ENCODE measurements at places on chromosomes 11 and 22. TPM values are rescaled to one million over a fixed set of nuclear protein-coding genes. Genes with fewer than 3 reads are reported as not detected.
A peak's percentile ranks its signal among the peaks of the same experiment; 100 is the strongest.

DNA sequence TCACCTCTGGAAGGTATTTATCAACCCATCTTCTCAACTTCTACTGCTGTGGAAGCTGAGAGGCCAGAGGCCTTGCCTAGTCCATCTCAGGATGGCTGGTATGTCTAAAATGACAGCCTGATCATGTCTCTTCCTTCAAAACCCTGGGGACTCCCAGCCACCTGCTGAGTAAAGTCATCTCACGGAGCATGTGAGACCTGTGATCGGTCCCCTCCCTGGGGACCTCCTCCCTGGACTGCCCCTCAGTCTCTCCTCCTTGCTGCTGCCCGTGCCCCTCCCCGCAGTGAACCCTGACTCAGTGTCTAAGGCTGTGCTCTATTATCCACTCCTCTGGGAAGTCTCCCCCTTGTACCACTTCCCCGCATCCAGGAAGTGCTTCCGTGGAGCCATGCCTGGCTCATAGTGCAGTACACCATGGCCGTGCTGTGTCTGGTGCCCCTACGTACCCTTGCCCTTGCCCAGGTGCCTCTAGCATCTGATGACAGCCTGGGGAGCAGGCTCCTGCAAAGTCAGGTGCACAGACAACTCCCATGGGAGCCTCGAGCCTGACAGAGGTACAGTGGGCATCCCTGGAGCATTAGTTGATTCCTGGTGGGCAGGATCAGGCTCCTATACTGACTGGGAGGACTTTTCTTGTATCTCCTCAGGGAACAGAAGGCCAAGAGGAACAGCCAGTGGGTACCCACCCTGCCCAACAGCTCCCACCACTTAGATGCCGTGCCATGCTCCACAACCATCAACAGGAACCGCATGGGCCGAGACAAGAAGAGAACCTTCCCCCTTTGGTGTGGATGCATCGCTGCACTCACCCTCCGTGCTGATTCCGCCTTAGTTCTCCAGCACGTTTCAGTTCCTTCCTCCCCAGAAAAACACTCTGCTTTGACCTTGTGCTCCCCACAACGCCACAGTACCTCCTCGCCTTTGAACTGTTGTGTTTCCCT is 13.8 kb downstream of the SMARCB1 start:
- peak; percentile 30 for DNase-seq

DNA sequence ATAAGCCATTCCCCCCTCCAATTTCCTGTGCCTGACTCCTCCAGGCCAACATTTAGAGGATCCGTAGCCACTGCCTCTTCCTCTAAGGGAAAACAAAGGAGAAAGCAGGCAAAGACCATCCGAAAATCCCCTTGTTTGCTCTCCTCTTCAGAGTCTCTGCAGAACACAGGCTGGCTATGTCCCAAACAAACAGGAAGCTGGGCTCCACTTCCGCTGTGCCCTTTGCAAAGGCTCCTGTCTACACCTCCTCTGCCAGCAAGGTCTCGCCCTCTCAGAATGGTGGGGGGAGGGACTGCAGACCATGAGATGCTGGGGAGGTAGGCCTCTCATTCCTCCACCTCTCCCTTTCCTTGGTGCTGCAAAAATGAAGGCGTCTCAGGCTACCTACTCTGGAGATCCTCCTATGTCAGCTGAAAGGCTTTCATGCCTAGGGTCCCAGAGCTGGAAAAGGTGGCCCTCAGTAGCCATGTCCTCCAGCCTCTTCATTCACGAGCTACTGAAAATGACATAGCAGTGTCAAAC is 596.2 kb downstream of the BUD13 start:
- no peak for DNase-seq

GRCh38 chr11:44709966-44710365 is 16.8 kb upstream of the TSPAN18 start:
- DNase-seq, result no peak

- DNase-seq, result no peak
These were observed 52.5 kb upstream of the SUSD2 start for GRCh38 chr22:24128631-24129262.

- peak; percentile 78 for DNase-seq
These were observed 540 bp downstream of the PPARA start for GRCh38 chr22:46150655-46151477.

- DNase-seq, result no peak
These were observed 15.9 kb downstream of the TSPAN18 start for GRCh38 chr11:44742508-44743246.

GRCh38 chr11:57432714-57433163 is 5.8 kb upstream of the SLC43A3 start:
- DNase-seq, result no peak

DNA sequence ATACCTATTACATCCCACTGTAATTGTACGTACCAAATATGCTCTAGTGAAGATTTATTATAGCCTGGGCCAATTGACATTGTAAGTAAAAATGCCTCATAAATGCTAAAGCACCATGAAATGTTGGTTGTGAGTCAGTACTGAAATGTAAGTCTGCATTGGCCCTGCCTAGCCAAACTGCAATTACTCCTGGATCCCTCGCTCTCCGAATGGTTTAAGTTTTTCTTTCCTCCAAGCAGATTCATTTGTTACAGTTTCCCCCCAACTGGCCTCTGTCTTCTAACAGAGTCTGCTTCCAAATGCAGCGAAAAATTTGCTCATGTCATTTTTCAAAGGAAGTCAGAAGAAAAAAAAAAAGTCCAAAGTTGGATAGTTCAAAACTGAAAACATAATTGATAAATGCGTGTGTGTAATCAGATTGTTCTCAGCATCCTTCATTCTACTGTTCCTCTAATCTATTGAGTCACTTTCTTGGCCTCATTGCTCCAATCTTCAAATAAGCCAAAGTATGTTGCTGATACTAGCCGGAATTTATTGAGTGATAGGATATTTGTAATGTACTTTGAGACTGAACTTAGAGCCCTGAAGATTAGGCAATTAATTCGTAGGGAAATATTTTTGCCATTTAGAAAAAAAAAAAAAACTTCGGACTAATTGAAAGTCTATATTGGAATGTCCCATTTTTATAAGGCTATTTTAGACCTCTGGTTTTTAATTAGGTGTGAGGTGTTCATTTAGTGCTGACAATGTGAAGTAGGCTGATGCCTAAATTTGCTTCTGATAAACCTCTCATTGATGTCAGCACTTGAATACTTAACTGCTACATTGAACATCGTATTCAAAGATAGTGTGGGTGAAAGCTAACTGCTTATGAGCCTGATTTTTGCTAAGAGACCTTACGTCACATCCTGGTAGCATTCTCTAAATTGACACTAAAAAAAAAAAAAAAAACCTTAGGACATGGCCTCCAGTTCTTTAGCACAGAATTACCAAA is 93.4 kb downstream of the WT1 start:
- no peak for DNase-seq

GRCh38 chr11:76844511-76844910 is 16.2 kb upstream of the ACER3 start:
- no peak for DNase-seq

DNA sequence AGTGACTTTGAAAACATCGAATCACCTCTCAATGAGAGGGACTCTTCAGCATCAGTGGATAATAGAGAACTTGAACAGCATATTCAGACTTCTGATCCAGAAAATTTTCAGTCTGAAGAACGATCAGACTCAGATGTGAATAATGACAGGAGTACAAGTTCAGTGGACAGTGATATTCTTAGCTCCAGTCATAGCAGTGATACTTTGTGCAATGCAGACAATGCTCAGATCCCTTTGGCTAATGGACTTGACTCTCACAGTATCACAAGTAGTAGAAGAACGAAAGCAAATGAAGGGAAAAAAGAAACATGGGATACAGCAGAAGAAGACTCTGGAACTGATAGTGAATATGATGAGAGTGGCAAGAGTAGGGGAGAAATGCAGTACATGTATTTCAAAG is 65.8 kb downstream of the DKK3 start:
- no peak for DNase-seq

DNA sequence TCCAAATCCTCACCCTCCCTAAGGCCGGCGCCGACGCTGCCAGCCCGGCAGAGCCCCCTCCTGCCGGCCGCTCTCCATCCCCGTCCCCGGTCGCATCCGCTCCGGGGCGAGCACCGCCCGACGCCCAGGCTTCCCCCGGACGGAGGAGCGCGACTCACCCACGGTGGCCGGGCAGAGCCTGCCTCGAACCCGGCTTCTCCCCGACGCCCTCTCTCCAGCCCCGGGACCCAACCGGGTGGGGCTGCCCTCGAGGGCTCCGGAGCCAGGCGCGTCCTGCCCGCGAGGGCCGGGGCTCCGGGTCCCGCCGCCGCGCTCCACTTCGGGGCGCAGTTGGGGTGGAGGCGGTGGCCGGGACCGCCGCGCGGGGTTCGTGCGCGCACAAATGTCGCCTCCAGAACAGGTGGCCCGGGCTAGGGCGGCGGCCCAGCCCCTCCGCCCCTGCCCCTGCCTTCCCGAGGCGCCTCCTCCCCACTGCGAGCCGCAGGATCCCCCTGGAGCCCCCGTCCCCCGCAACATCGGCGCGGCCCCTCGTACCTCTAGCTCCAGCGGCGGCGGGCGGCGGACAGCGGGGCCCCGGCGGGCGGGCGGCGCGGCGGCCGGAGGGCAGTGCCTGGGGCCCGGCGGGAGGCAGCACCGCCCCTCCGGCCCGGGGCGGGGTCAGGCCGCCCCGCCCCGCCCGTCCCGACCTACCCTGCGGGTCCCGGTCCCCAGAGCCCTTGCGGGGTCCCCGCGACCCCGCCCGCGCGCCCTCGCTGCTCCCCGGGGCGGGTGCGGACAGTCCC is at the start of gene A4GALT:
A4GALT (minus strand) TSS at position 608 of the 782 bp plus-strand sequence. CDS start 26,919 bp downstream, outside the sequence.
- peak; percentile 80 for DNase-seq

DNA sequence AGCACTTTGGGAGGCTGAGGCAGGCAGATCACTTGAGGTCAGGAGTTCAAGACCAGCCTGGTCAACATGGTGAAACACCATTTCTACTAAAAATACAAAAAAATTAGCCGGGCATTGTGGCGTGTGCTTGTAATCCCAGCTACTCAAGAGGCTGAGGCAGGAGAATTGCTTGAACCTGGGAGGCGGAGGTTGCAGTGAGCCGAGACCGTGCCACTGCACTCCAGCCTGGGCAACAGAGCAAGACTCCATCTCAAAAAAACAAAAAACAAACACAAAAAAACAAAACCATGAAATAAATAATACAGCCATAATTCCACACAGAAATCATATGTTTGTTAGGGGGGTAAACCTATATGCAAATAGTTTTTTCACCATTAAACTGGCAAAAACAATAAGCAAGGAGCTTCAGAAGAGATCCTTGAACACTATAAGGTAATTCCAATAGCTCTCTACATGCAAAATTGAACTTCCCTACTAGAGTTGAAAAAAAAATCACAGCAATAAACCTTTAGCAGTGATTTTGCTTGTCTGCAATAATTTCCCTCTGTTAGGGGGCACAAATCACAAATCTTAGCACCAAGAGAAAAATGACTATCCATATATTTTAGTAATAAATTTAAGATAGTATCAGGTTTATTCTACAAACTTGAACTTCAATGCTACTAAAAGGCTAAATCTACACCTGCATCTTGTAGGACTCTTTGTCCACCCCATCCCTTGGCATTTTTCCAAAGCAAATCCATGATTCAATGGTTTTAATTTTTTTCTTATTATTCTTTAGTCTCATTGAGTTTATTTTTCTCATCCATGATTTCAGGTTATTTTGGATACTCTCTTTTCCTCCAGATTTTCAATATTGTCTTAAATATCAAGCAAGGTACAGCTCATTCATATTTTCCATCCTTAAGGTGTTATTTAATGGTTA is 3.9 kb downstream of the CSTF3 start:
- no peak for DNase-seq

DNA sequence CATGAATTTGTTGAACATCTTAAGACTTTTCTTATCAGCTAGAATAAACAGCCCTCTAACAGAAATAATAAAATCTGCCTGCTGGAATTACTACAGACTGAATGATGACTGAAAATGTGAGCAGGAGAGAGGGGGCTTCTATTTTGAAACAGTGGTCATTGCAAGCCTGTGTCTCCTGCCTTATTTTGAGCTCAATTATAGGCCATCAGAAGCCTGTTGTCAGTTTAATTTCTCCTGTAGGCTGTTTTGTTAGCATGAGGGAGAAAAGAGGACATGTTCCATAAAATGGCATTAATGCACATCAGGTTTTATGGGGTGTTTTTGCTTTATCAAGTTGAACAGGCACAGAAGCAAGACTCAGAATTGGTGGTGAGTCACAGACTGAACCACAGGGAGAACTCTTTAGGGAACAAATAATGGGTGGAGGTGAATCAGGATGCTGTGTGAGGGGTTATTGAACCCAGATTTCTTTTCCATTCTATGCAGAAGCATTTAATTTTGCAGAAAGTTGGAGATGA is 129.1 kb downstream of the PARVA start:
- no peak for DNase-seq

DNA sequence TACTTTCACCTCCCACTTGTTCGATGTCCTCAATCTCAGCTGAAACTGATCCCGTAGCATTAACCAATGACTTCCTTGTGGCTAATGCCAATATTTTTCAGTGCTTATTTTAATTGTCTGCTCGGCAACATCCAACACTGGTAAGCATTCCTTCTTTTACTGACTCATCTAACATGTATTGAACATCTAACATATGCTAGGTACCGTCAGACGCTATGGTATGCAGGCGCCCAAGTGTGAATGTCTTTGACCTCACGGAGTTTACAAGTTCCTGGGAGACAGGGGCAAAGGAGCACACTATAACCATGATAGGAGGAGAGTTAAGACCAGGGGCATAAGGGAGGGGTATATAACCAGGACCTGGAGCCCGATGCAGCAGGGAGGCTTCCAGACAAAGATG is 1.7 kb downstream of the BRMS1 start:
- no peak for DNase-seq

DNA sequence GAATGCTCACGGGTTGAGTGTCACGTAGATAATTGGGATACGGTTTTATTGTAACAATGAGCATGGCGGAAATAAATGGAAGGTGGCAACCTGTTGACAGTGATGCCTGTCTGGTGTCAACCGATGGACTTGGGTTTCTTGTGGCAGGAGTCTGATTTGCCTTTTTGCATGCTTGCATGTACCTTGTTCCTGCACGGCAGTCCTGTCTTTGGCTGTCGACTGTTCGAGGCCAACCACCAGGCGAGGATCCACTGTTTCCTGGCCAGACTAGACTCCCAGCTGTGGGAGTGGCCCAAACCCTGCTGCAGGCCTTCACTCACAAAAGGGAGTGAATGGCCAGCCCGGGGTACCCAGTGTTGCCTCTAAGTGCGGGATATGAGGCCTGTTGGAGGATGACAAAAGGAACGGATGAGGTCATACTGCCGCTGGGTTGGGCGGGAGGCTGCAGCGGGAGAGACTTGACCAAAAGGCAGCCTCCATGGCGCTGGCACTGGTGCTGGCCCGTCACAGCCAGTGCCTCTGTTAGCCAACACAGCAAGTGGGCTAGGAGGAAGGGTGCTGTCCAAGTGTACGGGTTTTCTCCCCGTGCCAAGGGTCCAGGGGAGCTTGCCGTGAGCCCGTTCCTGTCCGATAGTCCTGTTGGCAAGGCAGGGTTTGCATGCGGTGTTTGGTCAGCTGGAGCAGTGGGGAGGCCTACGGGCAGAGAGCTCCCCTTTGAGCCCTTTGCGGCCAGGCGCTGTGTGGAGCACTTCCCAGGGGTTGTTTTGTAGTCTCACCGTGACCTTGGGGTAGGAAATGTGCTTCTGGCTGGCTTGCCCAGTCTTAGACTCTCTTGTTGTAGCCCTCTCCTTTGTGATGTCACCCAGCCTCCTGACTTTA is 974 bp downstream of the DGCR8 start:
- peak; percentile 80 for DNase-seq

GRCh38 chr11:15412054-15412453 is 297.3 kb downstream of the INSC start:
- no peak for DNase-seq

The E2F8 gene
- 6.1 TPM for total RNA-seq

The INPP5J gene
- 58.2 TPM for total RNA-seq

The NRGN gene
- 11.1 TPM for total RNA-seq

The SLCO2B1 gene
- total RNA-seq, result 40.7 TPM

The MAP6 gene
- total RNA-seq, result 6.3 TPM

The CYP2R1 gene
- total RNA-seq, result 9.1 TPM

The PKDREJ gene
- total RNA-seq, result 0.09 TPM

The TTC38 gene
- 26.7 TPM for total RNA-seq

The TMEM151A gene
- total RNA-seq, result 0.26 TPM
